ENCODE measurements at places on chromosomes 1 and 21.

DNA sequence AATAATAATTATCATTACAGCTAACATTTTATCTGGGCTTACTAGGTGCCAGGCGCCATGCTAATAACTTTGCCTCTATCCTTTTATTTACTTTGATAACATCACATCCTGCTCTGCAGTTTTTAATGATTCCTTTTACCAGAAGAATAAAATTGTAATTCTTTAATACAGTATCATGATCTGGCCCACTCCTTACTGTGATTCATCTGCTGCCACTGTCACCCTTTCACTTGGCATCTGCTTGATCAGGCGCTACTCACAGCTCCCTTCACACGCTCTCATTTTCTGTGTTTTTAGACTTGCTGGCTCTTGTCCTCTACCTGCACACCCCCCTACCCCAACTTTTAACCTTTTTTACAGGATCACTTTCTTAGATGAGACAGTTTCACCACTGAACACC lies 167.5 kb downstream of the NTMT2 start:
- no peak for DNase-seq

GRCh38 chr21:15442743-15443469 lies 286.9 kb upstream of the USP25 start:
- DNase-seq = no peak

- DNase-seq = no peak
Observed at GRCh38 chr1:119768778-119769177, at the start of gene HMGCS2. TSS of gene HMGCS2 (minus strand) at chr1:119768905. CDS start at chr1:119768844, 61 bp downstream.

DNA sequence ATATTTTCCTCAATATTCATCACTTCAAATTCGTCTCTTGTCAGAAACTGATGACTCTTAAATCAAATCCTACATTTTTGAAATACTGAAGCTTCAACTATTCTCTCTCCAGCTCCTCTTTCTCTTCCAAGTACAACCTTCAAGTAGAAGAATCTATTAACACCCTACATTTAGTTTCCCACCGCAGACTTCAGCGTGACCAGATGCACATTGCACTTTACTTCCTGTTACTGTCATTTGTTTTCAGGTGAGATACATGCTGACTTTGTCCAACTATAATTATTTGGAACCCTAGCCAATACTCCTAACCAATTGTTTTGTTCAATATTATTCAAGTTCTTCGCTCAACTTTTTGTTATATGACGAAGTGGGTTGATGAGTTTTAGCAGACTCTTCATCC lies 116.0 kb downstream of the MRPL39 start:
- DNase-seq = no peak

- DNase-seq = no peak
Observed at GRCh38 chr1:113118266-113118665, 45.3 kb downstream of the LRIG2 start.

DNA sequence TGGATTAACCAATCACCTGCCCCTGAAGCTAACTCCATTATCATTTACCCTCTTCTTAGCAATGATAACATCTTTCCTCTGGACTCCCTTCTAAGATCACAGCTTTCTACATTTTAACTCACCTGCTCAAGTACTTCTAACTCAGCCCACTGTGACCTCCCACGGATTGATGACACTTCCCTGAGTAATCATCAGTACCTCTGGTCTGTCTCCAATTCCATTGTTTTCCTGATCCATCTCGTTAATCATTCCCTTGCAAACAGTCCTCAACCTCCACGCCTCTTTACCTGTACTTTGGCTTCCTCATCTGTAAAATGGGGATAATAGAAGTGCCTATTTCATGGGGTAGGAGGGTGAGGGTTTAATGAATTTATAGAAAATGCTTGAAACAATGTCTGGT lies 195.3 kb upstream of the APP start:
- no peak for DNase-seq

- DNase-seq = no peak
Observed at GRCh38 chr1:222912730-222913129, 97.9 kb downstream of the DISP1 start.

DNA sequence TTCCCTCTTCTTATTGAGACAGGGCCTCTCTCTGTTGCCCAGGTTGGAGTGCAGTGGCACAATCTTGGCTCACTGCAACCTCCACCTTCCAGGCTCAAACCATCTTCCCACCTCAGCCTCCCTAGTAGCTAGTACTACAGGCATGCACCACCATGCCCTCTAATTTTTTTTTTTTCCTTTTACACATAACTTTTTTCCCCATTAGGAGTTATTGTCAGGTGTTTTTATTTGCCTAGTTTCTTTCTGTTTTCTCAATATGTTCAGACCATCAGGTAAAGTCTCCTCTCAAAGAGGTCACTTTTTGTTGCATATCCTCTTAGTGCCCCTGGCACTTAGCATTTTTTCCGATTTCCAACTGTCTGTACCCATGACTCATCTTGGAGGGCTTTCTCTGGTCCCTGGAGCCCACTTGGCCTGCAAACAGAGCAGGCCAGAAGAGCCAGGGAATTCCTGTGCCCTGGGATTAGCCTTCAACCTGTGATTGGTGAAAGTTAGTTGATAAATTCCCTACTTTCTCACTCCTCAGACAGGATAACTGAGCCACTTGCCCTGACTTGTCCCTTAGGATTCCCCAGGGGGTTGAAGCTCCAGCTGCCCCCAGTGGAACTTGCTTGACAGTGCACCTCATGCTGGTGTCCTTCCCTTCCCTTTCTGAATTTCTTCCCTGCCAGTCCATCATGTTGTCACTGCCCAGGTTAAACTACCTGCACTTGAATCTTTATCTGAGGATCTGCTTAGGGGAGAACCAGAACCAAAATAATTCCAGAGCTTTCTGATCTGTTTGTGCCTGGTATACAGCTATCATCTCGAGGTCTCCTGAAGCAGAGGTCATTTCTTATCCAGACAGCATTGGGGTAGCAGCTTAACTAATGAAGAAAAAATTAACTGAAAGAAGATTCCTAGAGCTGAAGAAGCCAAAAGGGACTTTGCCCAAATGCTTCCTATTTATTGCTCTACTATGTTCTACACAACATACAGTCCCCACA lies 2.4 kb downstream of the NTPCR start:
- no peak for DNase-seq

All from cortex of kidney (tissue), 1 donor.